ENCODE measurements at places on chromosomes 5 and 9.

GRCh38 chr5:4676934-4677333, 463.2 kb upstream of the ADAMTS16 start:
- no peak for DNase-seq

- DNase-seq: no peak
Observed at GRCh38 chr5:142827934-142828576, 57.9 kb downstream of the ARHGAP26 start.

DNA sequence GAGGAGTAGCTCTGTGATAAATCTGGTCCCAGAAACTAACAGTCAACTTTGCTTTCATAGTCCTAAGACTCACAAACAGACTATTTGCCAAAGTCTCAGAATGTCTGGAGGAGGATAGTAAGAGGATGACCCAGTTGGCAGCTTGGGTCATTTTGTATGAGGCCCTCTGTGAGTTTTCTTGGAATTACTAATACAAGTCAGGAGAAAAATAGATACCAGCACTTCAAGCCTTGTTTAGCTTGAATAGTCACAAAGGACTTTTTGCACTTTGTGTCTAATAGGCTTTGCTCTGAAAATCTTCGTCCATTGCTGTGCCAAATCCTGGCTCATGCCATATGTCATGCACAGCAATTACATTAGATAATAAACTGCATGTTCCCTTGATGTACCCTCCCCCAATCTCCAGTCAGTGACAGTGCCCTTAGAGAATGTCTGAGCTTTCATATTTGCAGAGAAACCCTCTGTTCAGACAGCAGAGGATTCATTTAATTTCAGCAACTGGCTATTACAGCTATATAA, 612.8 kb downstream of the CSNK1G3 start:
- no peak for DNase-seq

- no peak for DNase-seq
Observed at GRCh38 chr5:120388016-120388781, 75.9 kb upstream of the PRR16 start.

DNA sequence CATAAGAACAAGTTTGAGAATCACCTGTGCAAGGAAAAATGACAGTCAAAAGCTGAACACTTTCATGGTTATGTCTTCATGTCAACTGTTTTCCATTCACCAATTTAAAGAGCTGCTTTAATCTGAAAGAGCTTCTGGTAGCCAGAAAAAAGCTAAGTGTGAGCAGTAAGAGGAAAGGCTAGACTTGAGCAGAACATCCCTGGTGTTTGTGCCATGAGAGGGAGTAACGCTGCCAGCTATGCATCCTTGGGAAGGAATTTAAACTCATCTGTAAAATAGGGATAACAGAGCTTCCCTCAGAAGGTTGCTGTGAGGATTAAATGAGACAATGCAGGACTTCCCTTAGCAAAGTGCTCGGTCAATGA, 193.7 kb downstream of the MAPKAP1 start:
- DNase-seq: no peak

DNA sequence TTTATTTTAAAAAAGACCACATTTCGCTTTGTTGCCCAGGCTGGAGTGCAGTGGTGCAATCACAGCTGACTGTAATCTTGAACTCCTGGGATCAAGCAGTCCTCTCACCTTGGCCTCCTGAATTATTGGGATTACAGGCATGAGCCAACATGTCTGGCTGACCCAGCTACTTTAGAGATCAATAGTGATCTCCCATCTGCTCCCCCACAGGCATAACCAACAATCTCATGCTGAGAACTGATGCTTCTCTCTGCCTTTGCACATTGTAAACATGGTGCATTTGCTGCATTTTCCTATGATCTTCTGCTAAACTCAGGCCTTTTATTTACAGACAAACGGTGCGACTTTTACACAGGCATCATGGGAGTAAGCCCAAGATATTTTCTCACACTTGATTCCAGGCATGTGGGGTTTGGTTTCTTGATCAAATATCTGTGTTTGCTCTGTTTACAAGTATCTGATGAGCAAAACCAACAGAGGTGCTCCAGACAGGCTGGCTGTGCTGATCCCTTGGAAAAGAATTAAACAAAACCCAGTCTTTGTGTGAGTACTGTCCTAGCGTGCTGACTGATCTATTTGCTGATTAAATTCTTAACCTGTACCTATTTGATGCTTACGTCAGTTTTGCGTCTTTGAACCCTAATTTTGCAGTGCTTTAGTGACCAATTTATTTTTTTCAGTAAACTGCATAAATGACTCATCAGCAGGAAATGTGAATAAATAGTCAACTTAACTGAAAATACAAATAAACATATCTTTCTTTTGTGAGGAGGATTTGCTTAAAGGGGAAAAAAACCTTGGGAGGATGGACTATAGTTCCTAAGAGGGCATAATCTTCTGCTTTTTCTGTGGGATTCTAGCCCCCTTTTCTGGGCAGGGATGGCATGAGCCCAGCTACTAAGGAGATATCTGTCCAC, 191.7 kb upstream of the NR3C1 start:
- no peak for DNase-seq

DNA sequence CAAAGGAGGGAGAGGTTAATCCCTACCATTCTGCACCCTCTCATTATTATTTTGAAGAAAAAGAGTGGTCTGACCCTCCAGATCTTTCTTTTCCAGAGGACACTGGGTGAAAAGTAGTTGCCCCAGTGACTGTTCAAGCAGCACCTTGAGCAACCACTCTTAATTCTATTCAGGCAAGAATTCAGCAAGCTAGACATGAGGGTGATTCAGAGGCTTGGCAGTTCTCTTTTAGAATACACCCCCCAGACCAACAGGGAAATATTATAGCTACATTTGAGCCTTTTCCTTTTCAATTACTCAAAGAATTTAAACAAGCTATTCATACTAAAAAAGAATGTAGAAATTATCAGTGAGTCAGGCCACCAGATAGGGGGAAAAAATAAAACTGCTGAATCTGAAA, 178.3 kb downstream of the MRPS30 start:
- DNase-seq: no peak

GRCh38 chr9:88978034-88978433, 13.2 kb upstream of the S1PR3 start:
- no peak for DNase-seq

DNA sequence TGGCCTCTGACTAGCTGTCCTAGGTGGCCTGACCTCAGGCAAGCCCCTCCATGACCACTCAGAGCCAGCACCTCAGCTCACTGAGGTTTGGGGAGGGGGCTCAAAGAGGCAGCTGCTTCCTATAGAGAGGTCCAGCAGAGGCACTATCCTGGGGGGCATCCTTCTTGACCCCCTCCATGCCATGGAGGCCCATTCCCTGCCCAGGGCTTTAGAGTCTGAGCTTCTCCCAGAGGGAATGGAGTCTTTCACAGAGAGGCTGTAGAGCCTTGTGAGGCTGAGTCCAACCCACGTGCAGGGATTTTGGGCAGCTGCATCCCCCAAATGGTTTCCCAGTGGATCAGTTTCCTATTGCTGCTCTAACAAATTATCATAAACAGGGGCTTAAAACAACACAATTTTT, 16.9 kb downstream of the IRF1 start:
- DNase-seq: no peak

GRCh38 chr5:155676967-155677366, 650.0 kb upstream of the SGCD start:
- DNase-seq: no peak

DNA sequence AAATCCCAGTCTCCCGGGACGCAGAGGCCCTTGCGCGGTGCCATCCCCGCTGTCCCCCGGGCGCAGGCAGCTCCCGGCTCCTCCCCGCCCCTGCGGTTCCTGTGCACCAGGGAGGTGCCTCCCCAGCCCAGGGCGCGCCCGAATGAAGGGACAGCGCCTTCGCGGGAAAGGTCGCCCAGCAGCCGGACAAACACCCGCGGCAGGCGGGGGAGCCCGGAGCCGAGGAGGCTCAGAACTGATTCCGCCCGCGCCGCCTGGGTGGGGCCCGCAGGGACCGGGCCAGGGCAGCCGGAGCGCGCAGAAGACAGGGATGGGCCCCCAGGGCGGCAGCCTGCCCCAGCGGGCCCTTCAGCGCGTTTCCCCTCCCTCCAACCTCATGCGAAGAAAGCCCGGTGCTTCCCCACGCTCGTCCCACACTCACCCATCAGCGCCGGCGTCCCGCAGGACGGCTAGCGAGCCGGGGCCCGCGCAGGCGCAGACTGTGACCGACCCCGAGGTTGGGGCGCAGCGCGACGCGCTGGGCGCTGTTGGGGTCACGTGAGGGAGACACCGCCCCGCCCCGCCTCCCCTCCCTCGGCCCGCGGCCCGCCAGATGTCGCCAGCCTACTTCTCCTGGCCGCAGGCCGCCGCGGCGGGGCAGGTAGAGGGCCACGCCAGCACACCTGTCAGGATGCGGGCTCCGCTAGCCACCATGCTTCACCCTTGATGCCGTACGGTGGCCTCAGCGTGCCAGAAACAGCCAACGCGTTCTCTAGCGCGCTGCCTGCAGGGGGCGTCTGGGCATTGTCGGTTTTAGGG, at the start of gene SLC25A51:
SLC25A51 (minus strand) TSS at position 481 of the 798 bp plus-strand sequence. CDS start 15,577 bp downstream, outside the sequence.
- peak; percentile 98 for DNase-seq

GRCh38 chr9:127535834-127536233, 76.2 kb upstream of the STXBP1 start:
- no peak for DNase-seq

GRCh38 chr5:141732417-141732816, 50.4 kb upstream of the ARAP3 start:
- no peak for DNase-seq

- DNase-seq: no peak
Observed at GRCh38 chr5:30693326-30693725, 500.2 kb upstream of the CDH6 start.

DNA sequence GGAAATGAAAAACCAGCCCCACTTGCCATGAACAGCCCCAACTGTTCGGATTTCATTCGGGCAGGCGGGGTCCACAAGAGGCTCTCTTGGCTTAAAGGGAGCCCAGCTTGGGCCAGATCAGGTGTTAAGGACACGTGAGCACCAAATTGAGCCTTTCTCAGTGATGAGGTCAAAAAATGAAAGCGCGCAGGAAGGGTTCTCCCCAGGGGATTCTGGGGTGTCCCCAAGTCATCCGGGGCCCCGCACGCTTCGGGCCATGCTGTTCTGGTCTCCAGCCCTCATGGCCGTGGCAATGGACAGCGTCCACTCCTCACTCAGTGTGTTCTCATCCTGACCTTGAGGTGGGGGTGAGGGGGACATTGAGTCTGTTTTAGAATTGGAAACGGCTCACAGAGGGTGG, 10.9 kb downstream of the AK1 start:
- no peak for DNase-seq

DNA sequence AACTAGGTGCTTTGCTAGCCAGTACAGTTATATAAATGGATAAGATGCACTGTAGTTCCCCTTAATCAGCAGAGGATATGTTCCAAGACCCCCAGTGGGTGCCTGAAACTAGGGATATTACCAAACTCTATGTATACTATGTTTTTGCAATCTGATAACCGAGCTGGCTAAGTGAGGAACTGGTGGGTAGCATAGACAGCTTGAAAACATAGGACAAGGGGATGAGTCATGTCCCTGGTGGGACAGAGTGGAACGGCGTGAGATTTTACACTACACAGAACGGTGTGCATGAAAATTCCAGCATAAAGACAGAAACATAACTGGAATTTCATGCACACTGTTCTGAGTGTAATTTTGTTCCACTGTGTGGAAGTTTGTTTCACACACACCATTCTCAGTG, 86.9 kb downstream of the BASP1 start:
- no peak for DNase-seq

GRCh38 chr9:74570879-74571512, 73.9 kb downstream of the RORB start:
- no peak for DNase-seq

DNA sequence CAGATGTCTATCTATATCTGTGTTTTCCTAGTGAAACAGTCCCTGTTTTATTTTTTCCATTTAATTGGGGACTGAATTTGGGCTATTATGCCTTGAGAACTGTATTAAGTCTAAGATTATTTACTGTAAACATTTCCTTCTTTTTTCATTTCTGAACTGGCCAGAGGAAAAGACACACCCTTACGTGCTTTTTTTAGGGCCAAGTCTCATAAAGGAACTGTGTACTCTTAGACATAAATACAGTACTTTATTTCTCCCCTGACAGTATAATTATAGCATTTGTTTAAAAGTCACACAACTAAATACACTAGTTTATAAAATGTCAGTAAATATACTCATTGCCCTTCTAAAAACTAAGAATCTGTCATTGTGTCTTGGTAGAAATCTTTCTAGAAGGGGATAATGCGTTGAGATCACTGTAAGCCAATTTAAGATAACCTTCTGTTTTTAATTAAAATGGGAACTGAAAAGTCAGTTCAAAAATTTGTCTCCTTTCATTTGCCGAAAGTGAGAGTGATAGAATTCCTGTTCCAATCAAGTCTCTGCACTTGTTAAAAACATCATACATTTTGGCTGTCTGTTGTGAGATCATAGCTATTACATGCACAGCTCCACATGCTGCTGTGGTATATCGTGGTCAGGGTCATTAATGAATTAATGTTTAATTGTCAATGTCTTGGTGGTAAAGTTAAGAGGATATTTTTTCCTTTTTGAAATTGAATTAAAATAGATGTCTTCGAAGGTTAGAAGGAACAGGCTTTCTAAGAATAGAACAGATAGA, 132.1 kb downstream of the FOCAD start:
- no peak for DNase-seq

- DNase-seq: no peak
Observed at GRCh38 chr5:14109771-14110170, 33.4 kb upstream of the TRIO start.

GRCh38 chr5:42984307-42984706, 55.8 kb downstream of the ANXA2R start:
- no peak for DNase-seq

- no peak for DNase-seq
Observed at GRCh38 chr5:153905219-153905618, 133.5 kb downstream of the FAM114A2 start.

DNA sequence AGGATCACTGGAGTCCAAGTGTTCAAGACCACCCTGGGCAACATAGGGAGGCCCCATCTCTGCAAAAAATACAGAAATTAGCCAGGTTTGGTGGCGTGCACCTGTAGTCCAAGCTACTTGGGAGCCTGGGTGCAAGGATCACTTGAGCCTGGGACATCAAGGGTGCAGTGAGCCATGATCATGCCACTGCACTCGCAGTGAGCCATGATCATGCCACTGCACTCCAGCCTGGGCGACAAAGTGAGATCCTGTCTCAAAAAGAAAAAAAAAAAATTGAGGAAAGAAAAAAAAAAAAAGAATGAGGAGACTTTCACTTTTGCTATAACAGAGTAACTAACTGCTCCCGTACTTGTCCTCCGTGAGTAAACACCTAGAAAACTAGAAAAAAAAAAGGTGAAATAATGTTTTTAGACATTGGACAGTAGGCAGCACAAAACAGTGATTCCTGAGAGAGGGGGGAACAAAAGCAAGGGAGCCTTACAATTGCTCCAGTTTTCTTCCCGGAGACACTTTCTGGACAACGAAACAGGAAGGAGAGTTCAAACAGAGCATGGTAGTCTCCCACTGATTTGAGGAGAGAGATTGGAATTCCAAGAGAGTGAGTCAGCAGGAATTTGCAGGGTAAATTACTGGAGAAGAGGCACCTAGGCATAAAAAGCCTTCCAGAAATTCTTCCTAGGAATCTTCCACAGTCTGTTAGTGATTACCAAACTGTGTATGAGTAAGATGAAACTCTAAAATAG, 6.9 kb upstream of the ZBTB5 start:
- DNase-seq: no peak

GRCh38 chr5:120382833-120383232, 81.3 kb upstream of the PRR16 start:
- DNase-seq: no peak

Measured in CD4-positive, alpha-beta T cell treated with Interleukin-2 at 100 ng/mL for 4 hours (primary cell).